IPS DF 6.9 (cell line): ENCODE measurements at places on chromosomes 6 and 20.

GRCh38 chr20:16729565-16730460 lies at the start of gene SNRPB2:
Gene SNRPB2 (plus strand): TSS chr20:16730026. CDS start chr20:16731703, 1,677 bp downstream.
- DNase-seq, result peak; percentile 83

DNA sequence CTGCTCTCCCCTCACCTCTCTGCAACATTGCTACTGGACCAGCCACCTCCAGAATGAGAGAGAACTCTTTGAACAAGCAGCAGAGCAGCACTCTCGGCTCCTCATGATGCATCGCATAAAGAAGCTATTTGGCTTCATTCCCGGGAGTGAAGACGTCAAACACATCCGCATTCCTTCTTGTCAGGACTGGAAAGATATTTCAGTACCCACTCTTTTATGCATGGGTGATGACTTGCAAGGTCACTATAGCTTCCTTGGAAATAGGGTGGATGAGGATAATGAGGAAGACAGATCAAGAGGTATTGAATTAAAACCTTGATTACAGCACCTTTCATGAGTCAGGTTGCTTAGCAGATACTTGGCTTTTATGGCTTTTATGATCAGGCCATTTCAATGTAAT lies 4.3 kb downstream of the CALHM4 start:
- no peak for DNase-seq

- DNase-seq, result no peak
These were observed 231.4 kb downstream of the ARID1B start for GRCh38 chr6:157008568-157008967.

DNA sequence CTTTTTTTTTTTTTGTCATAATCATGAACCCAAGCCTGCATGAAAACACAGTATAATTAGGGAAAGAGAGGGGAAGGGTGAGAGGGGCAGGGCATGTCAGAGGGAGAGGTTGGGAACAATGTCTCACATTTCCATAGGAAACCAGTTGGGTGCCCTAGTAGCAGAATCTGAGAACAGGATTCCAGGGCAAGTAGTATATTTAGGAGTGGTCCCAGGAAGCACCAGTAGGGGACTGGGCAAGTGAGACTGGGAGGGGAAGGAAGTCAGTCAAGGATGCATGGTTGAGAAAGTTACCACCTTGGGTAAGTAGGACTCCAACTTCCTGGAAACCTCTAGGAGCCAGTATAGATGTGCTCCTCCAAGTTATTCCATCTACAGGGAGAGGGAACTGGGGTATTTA lies 88.6 kb upstream of the MAFB start:
- no peak for DNase-seq

GRCh38 chr6:31485055-31485454 lies 12.9 kb upstream of the MICB start:
- DNase-seq, result no peak

DNA sequence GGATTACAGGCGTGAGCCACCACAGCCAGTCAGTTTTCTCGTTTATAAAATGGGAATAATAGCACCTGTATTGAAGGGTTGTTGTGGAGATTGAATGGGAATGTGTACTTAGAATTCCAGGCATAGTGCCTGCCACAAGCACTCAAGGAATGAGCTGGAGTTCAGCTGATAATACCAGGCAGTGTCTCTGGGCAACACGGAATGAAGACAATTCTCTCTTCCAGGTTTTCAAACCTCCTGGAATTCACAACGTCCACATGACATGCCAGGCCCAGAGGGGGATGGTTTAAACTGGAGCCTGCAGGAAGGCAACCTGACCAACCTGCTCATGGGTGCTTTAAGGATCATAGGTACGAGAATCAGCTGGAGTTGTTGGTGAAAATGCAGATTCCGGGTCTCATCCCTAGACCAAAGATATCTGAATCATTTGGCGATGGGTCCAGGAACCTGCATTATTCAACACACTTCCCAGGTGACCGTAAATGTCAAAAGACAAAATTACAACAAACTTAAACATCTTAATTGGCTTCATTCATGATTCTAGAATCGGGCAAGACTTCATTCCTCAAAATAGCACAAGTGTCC lies 1.9 kb upstream of the PTPN1 start:
- DNase-seq, result no peak

GRCh38 chr6:160535270-160535669 lies 128.8 kb downstream of the LPA start:
- DNase-seq, result no peak

DNA sequence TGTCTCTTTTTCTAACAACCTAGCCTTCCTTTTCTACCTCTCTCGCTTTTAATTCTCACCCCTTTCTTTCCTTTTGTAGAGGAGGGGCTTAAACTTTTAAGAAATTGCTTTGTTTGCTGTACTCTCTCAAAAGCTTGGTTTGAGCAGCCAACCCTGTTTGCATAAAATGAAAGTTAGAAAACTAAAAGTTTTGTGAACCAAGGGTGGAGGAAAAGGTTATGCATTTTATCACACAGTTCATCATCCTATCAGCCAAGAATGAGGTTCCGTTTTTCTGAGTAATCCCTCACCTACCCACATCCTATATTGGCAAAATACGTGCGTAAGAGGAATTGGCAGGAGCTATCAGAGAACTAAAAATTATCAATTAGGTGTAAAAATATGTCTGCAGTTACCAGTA lies 42.8 kb upstream of the LOC128125822 start:
- no peak for DNase-seq

DNA sequence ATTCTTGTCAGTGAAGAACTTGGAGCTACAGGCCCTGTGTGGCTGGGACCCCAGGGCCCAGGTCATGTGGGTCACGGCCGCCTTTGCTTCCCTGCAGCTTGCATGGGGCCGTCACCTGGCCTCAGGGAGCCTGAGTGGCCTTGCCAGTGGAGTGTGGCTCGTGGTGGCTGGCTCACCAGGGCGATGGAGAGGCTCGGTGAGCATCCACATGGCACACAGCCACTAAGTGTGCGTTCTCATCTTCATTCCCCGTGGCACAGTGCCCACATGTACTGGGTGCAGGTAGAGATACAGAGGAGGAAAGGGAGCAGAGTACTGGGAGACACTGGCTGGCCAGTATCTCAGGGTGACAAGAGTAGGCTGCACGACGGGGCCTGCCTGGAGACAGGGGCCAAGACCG lies 21.5 kb downstream of the MANBAL start:
- no peak for DNase-seq

- no peak for DNase-seq
These were observed 109.3 kb downstream of the WDR27 start for GRCh38 chr6:169592558-169592957.
